ENCODE measurements at places on chromosomes 3 and 15.

- no peak for DNase-seq
These were observed 4.6 kb downstream of the FAM174B start for GRCh38 chr15:92650966-92651365.

- DNase-seq, result peak; percentile 64
These were observed 567 bp downstream of the PFN2 start for GRCh38 chr3:149969940-149970715.

DNA sequence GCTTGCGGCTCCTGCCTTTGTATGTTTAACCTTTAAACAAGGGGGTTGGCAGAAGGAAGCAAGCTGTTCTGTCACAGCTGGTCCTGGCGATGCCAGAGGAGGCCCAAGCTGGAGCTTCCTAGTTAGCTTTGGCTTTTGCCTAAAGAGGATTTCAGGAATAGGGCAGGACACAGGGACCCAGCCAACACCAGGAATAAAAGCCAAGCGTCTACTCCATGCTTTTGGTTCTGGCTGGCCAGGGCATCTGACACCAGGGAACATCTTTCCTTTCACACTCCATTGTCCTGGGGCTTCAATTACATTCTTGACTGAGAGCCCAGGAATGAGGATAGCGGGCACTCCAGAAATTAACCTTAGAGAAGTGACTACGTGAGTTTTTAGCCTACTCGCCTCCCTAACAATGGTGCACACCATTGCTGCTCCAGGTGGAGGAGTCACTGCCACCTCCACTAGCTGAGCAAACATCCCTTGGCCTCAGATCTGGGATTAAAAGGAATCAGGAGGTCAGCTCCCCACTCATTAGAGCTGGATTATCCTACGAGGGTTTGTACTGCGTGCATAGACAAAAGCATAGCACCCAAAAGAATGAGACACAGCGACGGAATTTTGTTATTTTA is 38.2 kb downstream of the TPM1 start:
- DNase-seq, result no peak

DNA sequence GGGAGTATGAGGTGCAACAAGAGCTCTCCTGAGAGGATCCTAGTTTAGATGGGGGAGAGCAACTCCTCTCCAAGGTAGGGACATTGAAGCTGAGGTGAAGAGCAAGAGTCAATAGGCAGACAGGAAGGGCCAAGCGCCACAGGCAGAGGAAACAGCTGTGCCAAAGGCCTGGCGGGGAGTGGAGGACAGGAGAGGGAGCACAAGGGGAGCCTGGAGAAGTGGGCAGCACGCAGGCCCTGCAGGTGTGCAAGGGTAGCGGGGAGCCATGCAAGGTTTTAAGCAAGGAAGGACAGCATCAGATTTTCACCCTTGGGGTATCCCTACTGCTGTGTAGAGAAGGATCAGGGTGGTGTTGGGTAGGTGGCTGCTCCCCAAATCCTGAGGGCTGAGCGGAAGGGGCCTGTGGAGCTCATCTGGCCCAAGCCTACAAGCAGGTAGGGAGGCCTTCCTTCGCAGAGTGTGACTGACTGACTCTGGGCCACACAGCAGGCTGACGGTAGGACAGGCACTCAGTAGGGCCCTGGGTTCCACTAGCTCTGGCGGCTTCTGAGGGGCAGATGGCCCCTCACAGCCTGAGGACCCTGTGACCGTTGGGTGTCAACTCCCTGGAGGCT is 13.3 kb downstream of the CHST13 start:
- no peak for DNase-seq

DNA sequence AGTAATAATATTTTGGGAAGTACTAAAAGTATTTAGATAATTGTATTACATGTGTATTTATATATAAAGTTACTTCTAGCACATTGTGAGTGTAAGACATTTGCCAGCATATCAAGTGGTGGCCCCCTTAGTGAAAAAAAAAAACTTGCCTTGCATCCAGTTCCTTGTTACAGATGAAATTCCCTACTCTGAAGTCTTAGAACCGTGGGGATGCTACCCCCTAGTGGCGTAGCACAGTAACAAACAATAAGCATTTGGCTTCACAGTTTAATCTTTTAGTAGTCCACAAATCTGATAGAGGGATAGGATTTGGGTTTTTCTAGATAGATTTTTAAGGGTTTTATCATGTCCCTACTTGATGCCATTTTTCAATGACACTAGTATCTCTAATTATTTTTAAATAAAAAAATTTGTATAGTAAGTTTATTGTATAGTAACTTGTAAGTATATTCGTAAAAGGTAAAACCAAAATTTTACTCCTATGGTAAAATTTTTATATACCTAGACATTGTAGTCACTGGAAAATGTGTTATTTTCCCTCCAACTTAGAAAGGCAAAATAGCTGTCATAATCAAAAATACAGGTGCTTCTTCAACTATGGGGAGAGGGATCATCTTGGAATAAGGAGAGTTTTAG is 14.3 kb downstream of the SMC4 start:
- DNase-seq, result peak; percentile 58

DNA sequence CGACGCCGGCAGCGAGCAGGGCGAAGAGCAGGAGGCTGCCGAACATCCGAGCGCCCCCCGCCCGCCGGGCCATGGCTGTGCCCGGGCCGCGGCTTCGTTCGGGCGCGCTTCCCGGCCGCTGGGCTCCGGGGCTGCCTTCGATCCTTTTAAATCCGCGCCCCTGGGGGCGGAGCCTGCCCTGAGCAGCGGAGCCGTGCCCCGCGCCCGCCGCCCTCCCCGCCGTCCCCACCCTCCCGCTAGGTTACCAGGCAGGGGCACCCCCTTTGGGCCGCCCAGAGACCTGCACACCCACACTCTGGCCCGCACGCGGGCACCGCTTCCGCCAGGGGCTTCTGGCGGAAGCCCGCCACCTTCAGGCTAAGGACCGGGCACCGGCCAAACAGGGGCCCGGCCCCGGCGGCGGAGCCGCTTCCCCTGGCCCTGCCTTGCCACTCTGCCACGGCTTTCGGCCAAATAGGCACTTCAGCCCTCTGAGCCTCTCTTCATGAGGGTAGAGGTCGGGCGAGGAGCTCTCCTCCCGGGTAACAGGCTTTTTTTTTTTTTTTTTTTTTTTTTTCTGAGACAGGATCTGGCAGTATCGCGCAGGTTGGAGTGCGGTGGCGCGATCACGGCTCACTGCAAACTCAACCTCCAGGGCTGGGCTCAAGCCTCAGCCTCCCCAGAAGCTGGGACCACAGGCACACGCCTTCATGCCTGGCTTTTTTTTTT is at the start of gene NMB:
TSS of gene NMB (minus strand) at position 120 of the 708 bp plus-strand sequence. CDS start at position 73, 47 bp downstream.
- peak; percentile 82 for DNase-seq

GRCh38 chr3:133157716-133158115 is 119.5 kb downstream of the TMEM108 start:
- DNase-seq, result no peak

DNA sequence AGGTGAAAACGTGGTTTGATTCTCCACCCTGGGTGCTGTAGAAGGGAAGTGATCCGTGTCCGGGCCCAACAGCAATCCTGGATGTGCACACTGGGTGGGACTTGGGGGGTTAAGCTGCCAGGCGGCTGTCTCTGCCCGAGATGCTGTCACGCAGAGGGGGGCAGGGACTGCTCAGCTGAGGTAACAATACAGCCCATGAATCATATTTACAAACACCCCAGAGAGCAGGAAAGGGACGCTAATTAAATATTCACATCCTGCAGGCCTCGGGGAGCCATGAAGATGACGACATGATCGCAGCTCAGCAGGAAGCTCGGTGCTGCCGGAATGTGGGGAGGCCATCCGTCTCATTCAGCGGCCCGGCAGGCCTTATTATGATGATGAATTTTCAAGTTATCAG is 17.9 kb upstream of the CRABP1 start:
- no peak for DNase-seq

DNA sequence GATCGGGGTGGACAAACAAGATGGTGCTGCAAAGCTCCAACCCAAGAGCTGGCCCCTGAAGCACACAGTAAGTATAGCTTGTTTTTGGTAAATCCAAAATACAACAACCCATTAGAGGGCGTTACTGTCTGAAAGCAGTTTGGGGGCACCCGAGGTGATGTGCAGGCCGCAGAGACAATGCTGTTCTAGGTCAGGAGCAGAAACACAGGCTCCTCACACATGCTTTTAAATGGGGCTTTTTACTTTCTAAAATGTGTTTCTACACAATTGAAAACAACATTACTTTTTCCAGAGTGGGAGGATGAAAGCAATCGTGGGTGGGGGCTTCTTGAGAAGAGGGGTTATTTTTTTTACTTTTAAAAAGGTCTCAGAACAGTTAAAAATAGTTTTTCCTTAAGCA is 1029.3 kb upstream of the CFAP20DC start:
- peak; percentile 46 for DNase-seq

DNA sequence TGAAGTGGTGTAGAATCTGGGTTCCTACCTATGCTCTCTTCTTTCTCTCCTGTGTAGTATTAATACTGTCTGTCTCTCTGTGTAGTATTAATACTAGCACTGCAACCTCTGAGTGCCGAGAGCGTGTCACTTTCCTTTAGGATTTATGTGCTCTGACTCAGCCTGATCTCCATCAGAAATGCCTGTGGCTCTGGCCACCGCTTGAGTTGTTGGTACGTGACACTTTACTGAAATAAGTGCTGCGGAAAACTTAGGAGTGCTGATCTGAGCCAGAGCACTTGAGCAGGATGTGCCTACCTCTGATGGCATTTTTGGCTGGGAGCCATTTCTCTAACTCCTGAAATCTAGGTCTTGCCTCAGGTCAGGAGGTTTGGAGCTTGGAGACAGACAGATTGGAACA is 807.4 kb downstream of the SQOR start:
- no peak for DNase-seq

- DNase-seq, result no peak
These were observed 151.7 kb upstream of the KCNMB2 start for GRCh38 chr3:178384321-178385230.

DNA sequence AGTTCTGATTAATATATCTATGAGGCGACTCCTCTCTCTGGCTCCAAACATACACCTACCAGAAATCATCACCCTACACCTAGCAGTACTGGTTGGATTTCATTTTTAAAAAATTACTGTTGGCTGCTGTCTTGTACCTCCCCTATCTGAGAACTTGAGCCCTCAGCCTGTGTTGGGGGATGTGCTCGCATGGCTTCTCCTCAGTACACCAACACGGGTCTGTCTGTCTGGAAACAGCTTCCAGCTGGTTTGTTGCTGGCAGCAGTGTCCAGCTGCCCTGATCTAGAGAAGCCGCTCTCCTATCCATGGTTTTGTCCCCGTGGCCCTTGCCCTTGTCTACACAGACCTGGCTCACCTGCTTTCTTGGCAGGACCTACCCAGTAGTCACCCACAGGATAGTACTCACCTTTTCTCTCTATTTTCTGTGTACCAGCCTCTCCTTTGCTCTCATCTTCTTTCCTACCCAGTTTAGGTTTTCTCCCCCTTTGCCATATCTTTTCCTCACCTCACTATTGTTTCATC is 43.2 kb upstream of the NEDD4 start:
- no peak for DNase-seq

DNA sequence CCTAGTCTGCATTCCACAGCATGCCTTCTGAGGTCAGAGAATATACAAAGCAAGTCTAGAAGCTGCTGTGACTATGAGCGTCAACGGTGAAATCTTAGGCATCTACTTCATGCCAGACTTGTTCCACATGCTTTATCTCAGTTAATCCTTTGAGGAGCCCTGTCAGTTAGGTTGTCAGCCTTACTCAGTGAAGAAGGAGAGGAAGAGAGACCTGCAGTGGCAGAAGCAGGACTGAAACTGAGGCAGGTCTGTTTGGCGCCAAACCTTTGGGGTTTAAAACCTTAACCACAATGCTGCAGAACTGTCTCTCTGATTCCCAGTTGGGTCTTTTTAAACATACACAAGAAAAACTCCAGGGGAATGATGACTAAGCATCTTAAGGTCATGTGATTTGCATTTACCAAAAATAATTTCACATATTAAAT is 139.0 kb upstream of the LIPC start:
- DNase-seq, result no peak

DNA sequence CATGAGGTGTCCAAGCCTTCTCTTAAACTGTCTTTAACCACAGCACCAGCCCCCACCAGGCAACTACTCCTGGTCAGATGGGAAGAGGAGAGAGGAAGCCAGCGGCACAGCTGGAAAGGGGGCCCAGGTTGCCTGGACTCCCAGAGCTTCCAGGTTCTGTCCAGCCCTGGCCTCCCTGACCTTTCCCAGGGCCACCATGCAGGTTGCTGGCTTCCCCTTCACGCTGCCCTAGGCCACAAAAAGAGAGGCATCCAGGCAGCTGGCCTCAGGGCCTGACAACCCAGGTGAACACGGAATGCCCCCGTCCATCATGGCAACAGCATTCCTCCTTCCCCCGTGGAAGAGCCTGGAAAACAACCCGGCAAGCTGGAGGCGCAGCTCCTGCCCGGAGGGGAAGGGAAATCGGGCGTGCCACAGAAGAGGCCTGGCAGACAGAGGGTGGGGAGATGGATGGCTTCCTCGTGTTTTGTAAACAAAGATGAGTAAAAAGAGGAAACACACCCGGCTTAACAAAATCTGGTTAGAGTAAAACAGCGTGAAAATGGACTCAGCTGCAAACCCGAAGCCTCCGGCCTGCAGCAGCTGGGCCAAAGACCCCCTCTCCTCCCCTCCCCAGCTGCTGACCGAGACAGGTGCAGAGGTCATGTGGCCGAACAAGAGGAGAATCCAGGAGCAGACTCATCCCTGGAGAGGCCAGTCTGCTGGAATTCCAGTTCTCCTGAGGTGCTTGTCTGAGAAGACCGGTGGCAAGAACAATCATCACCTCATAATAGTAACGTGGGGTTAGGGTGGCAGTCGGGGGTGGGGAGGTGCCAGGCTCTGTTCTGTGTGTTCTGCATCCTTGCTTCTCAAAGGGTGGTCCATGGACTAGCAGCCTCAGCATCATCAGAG is 15.5 kb downstream of the BMF start:
- DNase-seq, result no peak

- DNase-seq, result no peak
These were observed 9.6 kb upstream of the LAMP3 start for GRCh38 chr3:183172051-183172639.

DNA sequence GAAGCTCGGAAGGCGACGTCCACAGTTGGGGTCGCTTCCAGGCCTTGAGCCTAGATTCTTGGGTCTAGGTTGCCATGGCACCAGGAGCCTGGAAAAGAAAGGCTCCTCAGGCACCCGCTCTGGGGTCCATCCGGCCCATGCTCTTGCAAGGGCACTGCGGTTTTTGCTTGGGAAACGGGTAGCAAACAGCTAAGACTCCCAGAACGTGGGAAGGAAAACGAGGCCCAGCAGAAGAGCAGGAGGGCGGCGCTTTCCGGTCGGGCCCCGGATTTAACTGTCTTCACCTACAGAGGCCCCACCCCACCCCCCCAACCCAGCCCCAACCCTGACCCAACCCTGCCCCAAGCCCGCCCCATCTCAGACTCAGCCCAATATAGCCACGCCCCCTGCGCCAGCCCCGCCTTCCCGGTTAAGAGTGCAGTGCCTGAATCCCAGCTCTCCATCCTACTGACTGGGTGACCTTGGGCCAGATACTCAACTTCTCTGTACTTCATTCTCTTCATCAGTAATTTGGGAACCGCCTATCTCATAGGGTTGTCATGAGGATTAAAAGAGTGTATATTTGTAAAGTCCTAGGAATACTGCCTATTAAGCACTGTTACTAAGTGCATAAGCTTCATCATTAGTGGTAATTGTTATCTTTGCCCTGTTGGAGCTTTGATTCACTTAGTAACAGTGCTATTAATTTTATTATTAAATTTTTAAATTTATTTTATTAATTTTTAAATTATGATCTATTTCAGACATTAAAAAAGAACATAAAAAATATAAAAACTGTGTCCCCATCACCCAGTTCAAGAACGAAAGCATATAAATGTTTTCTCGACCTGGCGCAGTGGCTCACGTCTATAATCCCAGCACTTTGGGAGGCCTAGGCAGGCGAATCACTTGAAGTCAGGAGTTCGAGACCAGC is 28.4 kb upstream of the SMAD6 start:
- peak; percentile 47 for DNase-seq

Data from stimulated activated CD4-positive, alpha-beta T cell treated with anti-CD3 and anti-CD28 coated beads, Interleukin-4, amount 100 ng/mL, for 1 hour (primary cell).